Motor neuron (in vitro differentiated cells): ENCODE measurements at places on chromosomes 12 and 14.

GRCh38 chr14:89681086-89682018 is 264.3 kb upstream of the FOXN3 start:
- no peak for ATAC-seq

- peak; percentile 99 for ATAC-seq
These were observed 232.1 kb downstream of the CACNA1C start for GRCh38 chr12:2284857-2285256.

GRCh38 chr14:69093631-69094421 is 59.1 kb downstream of the DCAF5 start:
- ATAC-seq, result peak; percentile 57

- no peak for ATAC-seq
These were observed 92.9 kb downstream of the EFCAB11 start for GRCh38 chr14:89861630-89862029.

DNA sequence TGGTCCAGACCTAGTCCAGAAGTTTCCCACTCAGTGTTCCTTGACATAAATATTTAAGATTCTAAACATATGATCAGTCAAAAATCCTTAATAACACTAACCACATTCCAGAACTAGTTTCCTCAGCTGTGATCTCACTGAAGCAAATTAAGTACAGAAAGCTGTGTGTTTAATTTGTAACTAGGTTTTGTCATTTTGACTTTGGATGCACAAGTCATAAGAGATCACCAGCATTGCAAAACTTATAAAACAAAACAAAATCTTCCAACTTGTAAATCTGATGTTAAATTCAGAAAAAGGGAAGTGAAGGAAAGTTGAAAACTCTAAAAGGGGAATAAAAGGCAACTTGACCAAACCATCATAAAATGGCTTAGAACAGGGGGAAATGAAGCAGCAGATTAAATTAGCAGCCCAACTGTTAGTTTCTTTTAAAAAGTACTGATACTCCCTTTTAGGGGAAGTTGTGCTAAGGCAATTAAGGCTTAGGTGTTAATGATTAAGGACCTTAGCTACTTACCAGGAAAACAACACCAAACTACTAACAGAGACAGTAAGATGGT is 56.6 kb downstream of the SH2B3 start:
- no peak for ATAC-seq

- peak; percentile 39 for ATAC-seq
These were observed 56.8 kb downstream of the LRFN5 start for GRCh38 chr14:41663473-41663850.

GRCh38 chr14:51922624-51923023 is 62.2 kb downstream of the GNG2 start:
- ATAC-seq, result peak; percentile 89

GRCh38 chr12:22250762-22251161 is 83.7 kb downstream of the ST8SIA1 start:
- no peak for ATAC-seq

DNA sequence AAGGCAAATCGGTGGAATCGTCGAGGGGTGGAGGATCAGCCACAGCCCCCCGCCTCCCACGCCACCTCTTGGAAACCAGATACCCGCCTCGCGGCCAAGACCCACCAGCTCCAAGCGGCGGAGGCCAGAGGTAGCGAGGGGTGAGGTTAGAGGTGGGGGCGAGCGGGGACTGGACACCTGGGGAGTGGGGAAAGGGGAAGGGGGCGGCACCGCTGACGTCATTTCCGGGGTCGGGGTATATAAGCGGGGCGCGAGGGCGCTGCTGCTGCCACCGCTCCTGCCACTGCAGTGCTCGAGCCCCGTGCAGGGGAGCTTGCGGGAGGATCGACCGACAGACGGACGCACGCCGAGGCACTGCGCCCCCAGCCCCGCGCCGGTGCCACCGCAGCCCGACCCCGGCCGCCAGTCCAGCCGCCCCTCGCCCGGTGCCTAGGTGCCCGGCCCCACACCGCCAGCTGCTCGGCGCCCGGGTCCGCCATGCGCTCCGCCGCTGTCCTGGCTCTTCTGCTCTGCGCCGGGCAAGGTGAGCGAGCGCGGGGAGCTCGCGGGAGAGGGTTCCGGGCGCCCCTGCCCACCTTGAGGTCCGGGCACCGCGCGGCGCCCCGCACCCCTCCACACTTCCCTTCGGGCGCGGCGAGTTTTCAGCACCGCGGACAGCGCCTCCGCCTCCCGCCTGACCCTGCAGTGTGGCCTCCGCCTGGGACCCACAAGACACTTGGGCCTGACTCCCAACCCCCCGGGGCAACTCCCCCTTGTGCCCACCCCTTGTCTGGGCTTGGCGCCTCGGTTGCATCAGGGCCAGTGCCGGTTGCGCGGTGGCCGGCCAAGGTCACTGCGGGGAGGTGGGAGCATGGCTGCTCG is at the start of gene CHGA:
Gene CHGA, plus strand, starts transcription at position 268 of the 861 bp plus-strand sequence. Its CDS starts 210 bp downstream, at position 478.
- peak; percentile 81 for ATAC-seq

- no peak for ATAC-seq
These were observed 8.4 kb upstream of the APOLD1 start for GRCh38 chr12:12777092-12777491.

DNA sequence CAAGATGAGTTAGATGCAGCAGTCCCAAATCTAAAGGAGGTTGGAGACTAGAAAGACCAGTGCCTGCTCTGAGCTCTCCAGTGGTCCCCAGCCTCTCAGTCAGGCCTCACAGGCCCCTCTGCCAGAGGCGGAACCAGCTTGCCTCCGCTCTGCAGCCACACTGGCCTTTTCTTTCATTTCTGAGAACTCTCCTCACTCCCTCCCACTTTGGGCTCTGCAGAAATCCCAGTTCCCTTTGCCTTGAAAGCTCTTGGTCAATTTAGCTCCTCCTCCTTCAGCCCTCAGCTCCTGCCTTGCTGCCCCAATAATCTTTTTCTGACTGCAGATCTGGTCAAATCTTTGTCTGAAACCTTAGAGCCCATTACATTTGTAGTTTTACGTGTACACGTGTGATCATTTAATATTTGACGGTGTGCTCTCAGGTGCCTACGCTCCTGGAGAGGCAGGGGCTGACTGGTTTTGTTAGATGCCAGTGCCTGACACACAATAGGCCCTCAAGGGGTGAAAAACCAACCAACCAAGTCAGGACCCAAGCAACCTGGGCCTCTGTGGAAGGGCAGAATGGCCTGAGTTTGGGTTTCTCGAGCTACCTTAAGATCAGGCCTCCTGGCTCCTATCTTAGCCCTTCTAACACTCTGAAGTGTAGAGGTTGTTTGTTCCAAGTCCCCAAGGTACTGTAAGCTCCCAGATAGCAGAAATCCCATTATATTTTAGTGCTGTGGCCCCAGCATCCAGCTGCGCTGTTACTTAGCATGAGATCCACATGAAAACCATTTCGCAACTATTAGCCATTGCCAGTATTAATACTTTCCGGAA is 1.1 kb upstream of the NUDT4 start:
- no peak for ATAC-seq

DNA sequence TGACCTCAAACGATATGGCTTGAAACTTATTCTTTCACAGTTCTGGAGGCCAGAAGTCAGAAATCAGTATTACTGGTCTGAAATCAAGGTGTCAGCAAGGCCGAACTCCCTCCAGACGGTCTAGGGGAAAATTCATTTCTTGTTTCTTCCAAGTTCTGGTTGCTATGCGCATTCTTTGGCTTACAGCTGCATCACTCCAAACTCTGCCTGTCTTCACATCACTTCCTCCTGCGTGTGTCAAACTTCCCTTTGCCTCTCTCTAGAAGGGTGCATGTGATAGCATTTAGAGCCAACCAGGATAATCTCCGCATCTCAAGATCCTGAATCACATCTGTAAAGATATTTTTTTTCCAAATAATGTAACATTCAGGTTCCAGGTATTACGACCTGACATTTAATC is 62.8 kb downstream of the DENND5B start:
- no peak for ATAC-seq

- ATAC-seq, result no peak
These were observed 246.2 kb upstream of the GRIP1 start for GRCh38 chr12:66925083-66925482.
